Lower lobe of right lung (tissue), 2 donors: ENCODE measurements at places on chromosomes 2 and 18. TPM values are rescaled to one million over a fixed set of nuclear protein-coding genes. Genes with fewer than 3 reads are reported as not detected.

The PLB1 gene
- 5.5 TPM for total RNA-seq

The KLHL30 gene
- 0.71 TPM for total RNA-seq

The NDUFAF7 gene
- 18.3 TPM for total RNA-seq

GRCh38 chr2:29317077-29317517, 201.9 kb downstream of the CLIP4 start:
- no peak overlapping the region for H3K4me3 ChIP-seq
- no peaks in the 10 kb centered on the region for H3K27me3 ChIP-seq
- H3K36me3 ChIP-seq, result no peaks in the 10 kb centered on the region
- no peak overlapping the region for H3K27ac ChIP-seq
- peaks cover 18% of the 10 kb centered on the region for H3K4me1 ChIP-seq

GRCh38 chr2:54767921-54768320, 44.5 kb downstream of the EML6 start:
- H3K27ac ChIP-seq, result no peak overlapping the region
- H3K4me1 ChIP-seq, result no peaks in the 10 kb centered on the region
- H3K36me3 ChIP-seq, result no peaks in the 10 kb centered on the region
- DNase-seq, result no peak
- H3K27me3 ChIP-seq, result no peaks in the 10 kb centered on the region

DNA sequence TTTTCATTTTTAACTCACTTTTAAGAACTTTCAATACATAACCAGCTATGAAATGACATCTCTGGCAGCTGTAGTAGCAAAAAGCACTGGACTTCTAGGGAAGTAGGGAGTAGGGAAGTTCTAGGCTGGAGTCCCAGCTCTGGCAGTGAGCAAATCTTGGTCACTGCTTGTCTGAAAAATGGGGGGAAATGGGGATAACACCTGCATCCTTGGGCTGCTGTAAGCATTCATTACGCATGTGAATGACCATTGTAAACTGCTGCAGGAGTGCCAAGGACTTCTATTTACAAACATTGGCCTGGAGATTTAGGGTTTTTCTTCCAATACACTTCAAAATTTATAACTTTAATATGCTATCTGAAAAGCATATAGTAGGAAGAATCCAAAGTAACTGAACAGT, 972 bp upstream of the MPP4 start:
- H3K36me3 ChIP-seq, result peaks cover 40% of the 10 kb centered on the region
- H3K27ac ChIP-seq, result no peak overlapping the region
- H3K27me3 ChIP-seq, result no peaks in the 10 kb centered on the region
- no peak overlapping the region for H3K4me3 ChIP-seq
- DNase-seq, result no peak

GRCh38 chr2:58047961-58048360, 1.4 kb downstream of the VRK2 start:
- no peak for DNase-seq
- H3K36me3 ChIP-seq, result peaks cover 15% of the 10 kb centered on the region
- peak overlapping the region; percentile 76 for H3K4me3 ChIP-seq
- peaks cover 29% of the 10 kb centered on the region for H3K4me1 ChIP-seq

GRCh38 chr2:204441316-204441715, 104.0 kb upstream of the PARD3B start:
- no peaks in the 10 kb centered on the region for H3K27me3 ChIP-seq
- H3K4me3 ChIP-seq, result no peak overlapping the region
- no peaks in the 10 kb centered on the region for H3K4me1 ChIP-seq
